ENCODE measurements at places on chromosomes 1 and 21.

DNA sequence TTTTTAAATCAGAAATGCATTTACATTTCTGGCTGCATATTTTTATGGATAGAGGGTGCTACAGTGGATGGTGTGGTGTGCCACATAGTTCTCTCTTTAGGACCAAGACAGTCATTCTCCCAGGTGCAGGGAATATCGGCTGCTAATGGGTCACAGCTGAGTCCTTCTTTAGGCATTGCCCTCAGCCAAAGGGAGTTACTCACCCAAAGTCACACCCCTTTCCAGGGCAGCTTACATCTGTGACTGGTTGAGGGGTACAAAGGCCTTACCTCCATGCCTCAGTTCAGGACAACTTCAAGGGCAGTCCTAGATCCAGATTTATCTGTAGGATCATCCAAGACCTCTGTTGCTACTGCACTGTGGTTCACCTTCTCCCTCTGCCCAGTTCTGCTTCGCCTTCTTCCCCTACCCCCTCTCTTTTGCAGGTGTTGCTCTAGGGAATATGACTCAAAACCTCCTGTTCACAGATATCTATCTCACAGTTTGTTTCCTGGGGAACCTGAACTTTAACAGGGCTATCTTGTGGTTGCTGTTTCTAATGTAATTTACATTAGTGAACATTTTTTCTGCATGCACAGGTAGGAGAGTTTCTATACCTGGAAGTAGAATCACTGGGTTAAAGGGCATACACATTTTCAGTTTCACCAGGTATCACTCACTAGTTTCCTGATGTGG, 413.9 kb downstream of the RPS6KC1 start:
- DNase-seq, result no peak

DNA sequence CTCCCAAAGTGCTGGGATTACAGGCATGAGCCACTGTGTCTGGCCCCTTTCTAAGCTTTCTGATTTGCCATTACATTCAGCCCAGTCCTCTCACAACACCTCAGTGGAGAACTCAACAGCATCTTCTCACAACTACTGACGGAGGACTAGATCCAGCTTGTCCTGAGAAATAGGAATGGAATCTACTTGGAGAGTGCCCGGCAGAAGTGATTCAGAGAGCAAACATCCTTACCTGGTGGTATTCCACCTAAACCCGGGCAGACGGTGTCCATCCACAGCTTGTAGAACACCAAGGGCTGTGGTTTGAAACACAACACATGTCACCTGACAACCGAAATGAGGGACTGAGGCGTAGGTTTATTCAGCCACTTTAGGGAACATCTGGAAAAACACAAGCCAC, 28.8 kb upstream of the CCSAP start:
- DNase-seq, result no peak

DNA sequence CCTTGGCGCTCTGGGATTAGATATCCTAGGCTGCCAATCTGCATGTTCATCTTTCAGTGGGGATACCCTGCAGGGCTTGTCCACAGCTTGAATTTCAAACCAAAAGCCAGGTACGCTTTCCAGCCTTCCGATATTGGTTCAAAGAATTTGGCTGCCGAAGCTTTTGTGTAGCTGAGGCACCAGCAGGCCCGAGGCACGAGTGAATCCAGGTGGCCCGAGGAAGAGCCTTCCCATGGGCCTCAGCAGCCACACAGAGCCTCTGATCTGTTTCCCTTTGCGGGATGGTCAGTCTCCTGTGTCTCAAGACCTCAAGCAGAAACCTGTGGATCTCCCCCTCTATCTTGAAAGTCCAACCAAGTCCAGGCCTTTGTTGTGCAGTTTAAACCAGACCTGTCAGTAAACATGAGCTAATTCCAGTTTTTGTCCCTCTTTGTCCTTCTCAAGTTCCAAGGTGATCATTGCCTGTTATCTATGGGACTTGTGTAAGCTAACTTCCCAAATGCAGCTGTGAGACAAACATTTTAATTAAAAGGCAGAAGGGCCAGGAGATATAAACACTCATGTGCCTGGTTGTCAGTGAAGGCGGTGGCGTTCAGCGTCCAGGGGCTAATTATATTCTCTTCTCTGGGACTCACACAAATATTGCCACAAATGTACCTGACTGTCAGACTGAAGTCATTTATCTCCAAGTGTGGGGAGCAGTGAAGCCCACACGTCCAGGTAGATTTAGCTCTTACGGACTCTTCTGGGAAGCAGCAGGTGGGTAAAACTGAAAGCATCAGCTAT, 30.6 kb downstream of the VANGL1 start:
- DNase-seq, result no peak

DNA sequence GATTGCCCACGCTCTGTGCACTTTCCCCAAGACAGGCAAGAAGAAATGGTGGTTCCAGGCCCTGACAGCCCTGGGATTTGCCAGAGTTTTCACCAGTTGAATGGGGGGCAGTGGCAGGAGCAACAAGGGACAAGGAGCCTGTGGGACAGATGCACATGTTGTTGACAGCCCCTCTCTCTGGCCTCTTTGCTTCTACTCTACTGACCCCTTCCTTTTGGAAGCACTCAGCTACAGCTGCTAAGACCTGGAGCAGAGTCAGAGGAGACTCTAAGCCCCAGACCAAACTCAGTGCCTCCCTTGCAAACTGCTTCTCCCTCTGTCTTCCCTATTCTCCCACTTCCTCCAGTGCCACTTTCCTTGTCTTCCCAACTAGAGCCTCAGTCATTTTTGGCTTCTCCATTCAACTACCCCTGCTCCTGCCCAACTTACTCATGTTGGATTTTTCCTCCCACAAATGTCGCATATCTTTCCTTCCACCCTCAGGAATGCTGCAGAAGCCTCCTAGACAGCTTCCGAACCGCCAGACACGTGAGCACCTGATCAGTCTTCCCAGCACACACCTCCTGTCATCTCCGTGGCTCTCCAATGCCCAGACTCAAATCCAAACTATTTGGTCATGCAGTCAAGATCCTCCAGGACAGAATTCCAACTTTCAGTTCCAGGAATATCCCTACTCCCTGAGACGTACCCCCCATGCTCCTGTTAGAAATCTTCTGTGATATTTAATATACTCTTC, 9.1 kb downstream of the INKA2 start:
- no peak for DNase-seq

GRCh38 chr1:16252912-16253311, 15.9 kb upstream of the CPLANE2 start:
- no peak for DNase-seq

GRCh38 chr1:223033658-223034057, 109.4 kb downstream of the TLR5 start:
- no peak for DNase-seq

DNA sequence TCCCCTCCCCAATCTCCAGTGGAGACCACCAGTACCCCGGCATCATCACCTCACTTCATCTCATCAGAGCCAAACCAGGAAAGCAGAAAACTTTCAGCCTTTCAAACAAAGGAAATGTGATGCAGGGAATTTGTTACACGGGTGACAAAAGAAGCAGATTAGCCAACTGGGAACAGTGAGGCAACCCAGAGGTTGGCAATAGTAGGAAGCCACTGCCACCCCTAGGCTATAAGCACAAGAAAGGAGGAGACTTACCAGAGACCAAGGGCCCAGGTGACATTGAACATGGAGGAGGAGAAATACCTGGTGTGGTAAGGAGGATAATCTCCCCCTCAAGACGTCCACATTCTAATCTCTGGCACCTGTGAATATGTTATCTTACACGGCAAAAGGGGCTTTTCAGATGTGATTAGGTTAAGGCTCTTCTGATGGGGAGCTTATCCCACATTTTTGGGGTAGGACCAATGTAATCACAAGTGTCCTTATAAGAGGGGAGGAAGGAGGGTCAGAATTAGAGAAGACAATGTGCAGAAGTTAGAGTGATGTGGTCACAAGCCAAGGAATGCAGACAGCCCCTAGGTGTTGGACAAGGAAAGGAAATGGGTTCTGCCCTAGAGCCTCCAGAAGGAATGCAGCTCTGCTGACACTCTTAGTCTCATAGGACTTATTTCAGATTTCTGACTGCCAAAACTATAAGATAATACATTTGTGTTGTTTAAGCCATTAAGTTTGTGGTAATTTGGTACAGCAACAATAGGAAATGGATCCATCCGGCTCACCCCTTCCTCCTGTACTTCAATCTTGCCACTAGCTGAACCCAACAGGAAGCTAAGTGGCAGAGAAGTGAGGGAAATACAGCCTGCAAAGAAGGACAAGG, 83.6 kb upstream of the VAV3 start:
- DNase-seq, result no peak

DNA sequence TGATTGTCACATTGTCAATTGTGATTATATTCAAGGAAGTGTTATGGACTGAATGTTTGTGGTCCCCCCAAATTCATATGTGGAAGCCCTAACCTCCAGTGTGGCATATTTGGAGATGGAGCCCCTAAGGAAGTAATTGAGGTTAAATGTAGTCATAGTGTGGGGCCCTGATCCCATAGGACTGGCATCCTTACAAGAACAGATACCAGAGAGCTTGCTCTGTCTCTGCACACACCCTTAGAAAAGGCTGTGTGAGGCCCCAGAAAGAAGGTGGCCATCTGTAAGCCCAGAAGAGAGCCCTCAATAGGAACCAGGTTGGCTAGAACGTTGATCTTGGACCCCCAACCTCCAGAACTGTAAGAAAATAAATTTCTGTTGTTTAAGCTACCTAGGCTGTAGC, 28.1 kb downstream of the VANGL1 start:
- DNase-seq, result peak; percentile 27

GRCh38 chr1:147890177-147890790, 12.3 kb upstream of the GJA8 start:
- DNase-seq, result peak; percentile 57

- no peak for DNase-seq
Measured at GRCh38 chr21:16264319-16264718, 534.5 kb downstream of the USP25 start.

DNA sequence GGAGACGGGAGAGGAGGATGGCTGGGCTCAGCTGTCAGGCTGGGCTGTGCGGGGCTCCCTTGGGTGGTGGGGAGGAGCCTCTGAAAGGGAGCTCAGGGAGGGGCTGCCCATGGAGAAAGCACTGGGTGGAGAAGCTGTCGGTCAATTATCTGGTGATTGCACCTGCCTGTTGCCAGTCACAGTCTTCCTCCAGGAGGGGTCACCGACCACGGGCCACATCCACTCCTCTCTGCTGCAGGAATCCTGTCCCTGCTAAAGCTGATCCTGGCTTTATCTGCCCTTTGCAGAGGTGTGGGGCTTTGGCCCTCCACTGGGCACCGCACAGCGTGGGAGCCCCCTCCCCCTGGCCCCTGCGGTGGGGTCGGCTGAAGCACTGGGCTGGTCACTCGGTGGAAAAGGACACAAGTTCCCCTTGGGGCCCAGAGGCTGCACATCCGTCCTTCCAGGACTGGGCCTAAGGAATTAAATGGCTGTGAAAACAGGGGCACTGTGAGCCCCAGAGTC, 21.8 kb upstream of the COL18A1 start:
- DNase-seq, result no peak

DNA sequence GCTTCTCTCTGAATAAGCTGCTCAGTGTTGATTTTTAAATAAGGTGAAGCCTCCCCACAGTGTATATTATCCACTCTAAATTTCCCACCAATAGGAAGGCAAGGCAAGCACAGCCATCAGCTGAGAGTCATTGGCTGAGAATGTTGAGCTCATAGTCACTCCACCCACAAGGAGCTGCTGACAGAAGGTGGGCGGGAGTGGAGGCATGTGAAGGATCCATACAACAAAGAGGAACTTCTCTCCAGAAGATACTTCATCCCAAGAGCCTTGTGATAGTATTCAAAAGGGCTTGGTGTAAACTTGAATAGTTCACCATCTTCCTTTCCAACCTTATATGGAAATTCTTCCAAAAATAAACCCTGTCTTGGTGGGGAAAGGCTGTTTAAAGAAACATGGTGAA, 42.8 kb downstream of the SAMD13 start:
- peak; percentile 56 for DNase-seq

- DNase-seq, result no peak
Measured at GRCh38 chr1:99315305-99315704, 51.0 kb downstream of the PLPPR4 start.

DNA sequence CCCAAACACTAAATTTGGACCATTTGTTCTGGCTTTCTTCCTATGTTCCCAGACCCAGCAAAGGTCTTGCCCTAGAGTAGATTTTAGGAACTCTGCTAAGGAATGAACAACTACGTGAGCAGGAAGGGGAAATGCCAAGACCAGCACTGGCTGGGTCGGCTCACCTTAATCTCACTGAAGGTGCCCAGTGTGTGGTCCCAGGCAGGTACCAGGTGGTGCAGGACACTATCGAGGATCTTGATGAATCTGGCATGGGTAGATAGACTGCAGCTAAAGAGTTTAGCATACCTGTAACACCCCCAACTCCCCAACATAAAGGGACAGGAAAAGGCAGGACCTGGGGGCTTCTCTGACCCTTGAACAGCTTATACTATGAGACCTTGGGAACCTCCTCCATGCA, 3.0 kb downstream of the HECTD3 start:
- no peak for DNase-seq

- no peak for DNase-seq
Measured at GRCh38 chr1:147794570-147794969, 34.2 kb upstream of the GJA5 start.

DNA sequence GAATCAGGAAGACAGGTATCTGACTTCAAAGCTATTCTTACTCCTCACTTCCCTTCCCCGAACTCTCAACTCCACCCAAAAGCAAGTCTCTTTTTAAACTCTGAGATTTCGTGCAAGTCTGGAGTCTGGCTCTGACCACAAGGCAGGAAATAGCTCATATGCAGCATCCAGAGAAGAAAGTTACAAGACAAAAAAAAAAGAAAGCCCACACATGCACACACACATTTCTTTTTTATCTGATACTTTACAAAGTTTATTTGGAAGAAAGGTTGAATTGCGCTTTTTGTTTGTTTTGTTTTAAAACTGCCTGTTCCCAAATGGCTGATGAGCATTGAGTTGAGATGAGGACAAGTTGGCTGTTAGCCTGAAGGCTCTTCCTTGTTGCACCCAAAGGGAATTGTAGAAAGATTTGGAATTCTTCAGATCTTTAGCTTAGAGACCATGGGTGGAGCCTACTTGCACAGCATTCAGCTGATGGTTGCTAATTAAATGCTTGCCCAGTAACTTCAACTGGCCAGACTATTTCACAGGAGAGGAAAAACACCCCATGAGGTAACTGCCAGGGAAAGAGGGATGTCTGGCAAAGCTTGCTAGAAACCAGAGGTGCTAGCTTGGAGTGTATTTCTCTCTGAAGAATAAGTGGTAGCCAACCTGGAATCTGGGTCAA, 490.3 kb downstream of the TTLL7 start:
- DNase-seq, result peak; percentile 30

GRCh38 chr1:203054184-203054583, 27.9 kb downstream of the PPFIA4 start:
- no peak for DNase-seq

- DNase-seq, result peak; percentile 78
Measured at GRCh38 chr1:203026031-203026665, at the start of gene PPFIA4. Gene PPFIA4 (plus strand): TSS chr1:203026491. CDS start chr1:203039009, 12,518 bp downstream.

GRCh38 chr21:34546542-34546941, 34.5 kb upstream of the KCNE1 start:
- no peak for DNase-seq

Data from iris pigment epithelial cell (primary cell).